ENCODE measurements at places on chromosomes 6 and 20. TPM values are rescaled to one million over a fixed set of nuclear protein-coding genes. Genes with fewer than 3 reads are reported as not detected.

Gene CCM2L
- total RNA-seq, result 0.35 TPM

Gene TRIM31
- 1.3 TPM for total RNA-seq

Gene EPPIN
- total RNA-seq, result not detected

Gene FAM210B
- 10.2 TPM for total RNA-seq

Gene BICRAL
- 2.6 TPM for total RNA-seq

Gene TMEM244
- not detected for total RNA-seq

Gene CGA
- 0.23 TPM for total RNA-seq

Gene ARMH2
- total RNA-seq, result not detected

Gene B3GAT2
- 0.06 TPM for total RNA-seq

Gene AHI1
- total RNA-seq, result 10.2 TPM

Gene TXLNB
- total RNA-seq, result not detected

Gene ZNF341
- total RNA-seq, result 2.6 TPM

Gene BCL2L1
- total RNA-seq, result 287 TPM

Gene CPXM1
- not detected for total RNA-seq

Gene FLOT1
- total RNA-seq, result 96.6 TPM

Gene RNF217
- 4.2 TPM for total RNA-seq

Gene RFX6
- not detected for total RNA-seq

Gene ZC3H12D
- total RNA-seq, result 0.12 TPM

Gene BMP7
- 0.34 TPM for total RNA-seq

Gene ADTRP
- 0.19 TPM for total RNA-seq

Gene CARMIL1
- total RNA-seq, result 7.5 TPM

Gene ANKRD66
- not detected for total RNA-seq

Gene PACRG
- 0.13 TPM for total RNA-seq

Gene ZNF76
- 10.0 TPM for total RNA-seq

Gene FGD2
- total RNA-seq, result 0.08 TPM

Gene LRRC1
- total RNA-seq, result 6.6 TPM

Gene VSX1
- total RNA-seq, result 0.79 TPM

Gene SLA2
- total RNA-seq, result 0.12 TPM

Gene ANGPT4
- total RNA-seq, result 0.03 TPM

Gene SCUBE3
- 0.05 TPM for total RNA-seq

Gene LY6G5C
- total RNA-seq, result 1.1 TPM

Gene ESR1
- total RNA-seq, result 0.02 TPM

Gene RCAN2
- total RNA-seq, result not detected

Gene GGTLC1
- total RNA-seq, result not detected

Gene MYL9
- total RNA-seq, result 17.5 TPM

Gene TCP11
- not detected for total RNA-seq

Gene DSP
- total RNA-seq, result 45.9 TPM

Gene CBLN4
- not detected for total RNA-seq

Gene TTK
- 20.5 TPM for total RNA-seq

Gene TOX2
- total RNA-seq, result 13.8 TPM

Gene SRMS
- total RNA-seq, result 0.16 TPM

Gene CST4
- total RNA-seq, result not detected

Gene MRAP2
- total RNA-seq, result 1.7 TPM
